ENCODE measurements at places on chromosomes 7 and 10.

- no peak for DNase-seq
Observed at GRCh38 chr7:157238087-157238486, 98.7 kb upstream of the DNAJB6 start.

- no peak for DNase-seq
Observed at GRCh38 chr10:103840740-103841070, 14.7 kb downstream of the SH3PXD2A start.

- no peak for DNase-seq
Observed at GRCh38 chr10:113000442-113000841, 50.4 kb downstream of the TCF7L2 start.

DNA sequence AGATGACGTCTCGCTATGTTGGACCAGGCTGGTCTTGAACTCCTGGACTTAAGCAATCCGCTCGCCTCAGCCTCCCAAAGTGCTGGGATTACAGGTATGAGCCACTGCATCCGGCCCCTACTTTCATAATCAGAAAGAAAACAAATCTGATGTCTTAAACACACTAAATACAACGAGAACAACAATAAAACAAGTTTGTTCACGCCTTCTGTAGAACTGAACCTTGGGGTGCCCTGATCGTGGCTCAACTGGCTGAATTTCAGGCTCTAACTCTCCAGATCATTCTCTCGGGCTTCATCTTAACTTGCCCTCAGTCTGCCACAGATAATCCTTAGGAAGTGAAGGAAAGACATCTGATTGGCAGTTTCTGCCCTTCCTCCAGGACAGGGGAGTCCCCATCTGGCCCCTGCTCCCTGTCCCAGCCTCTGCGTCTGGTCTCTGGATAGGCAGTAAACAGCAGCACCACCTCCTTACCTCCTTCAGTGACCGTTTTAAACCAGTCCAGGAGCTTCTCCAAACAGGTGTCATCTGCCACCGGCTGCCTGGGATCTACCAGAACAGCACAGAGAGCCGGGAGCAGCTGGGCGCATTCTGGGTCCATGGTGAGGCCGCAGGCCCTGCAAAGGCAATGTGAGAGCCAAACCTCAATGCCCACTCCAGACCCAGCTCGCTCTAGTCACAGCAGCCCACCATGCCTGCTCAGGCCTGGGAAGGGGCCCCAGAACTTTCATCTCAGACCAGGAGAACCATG lies 1.3 kb downstream of the BRAT1 start:
- DNase-seq: no peak

- no peak for DNase-seq
Observed at GRCh38 chr7:39069031-39069430, 91.3 kb downstream of the POU6F2 start.

GRCh38 chr7:34406848-34407530 lies 251.0 kb upstream of the NPSR1 start:
- DNase-seq: no peak

- no peak for DNase-seq
Observed at GRCh38 chr10:91513598-91514424, 103.7 kb downstream of the HECTD2 start.

DNA sequence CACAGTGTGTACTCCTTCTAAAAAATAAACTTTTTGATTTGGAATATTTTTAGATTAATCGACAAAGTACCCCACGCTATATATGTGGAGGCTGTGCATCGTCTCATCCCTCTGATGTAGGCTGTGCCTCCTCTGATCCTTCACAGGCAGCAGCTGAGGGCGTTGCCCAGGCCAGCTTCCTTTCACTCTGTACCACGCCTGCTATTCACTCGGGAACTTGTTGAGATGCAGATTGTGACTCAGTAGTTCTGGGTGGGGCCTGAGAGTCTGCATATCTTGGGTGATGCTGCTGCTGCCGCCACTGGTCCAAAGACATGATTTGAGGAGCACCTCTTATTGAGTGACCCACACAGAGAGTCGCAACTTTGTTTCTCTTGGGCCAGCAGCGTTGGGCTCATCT lies 7.9 kb upstream of the C10orf120 start:
- no peak for DNase-seq

DNA sequence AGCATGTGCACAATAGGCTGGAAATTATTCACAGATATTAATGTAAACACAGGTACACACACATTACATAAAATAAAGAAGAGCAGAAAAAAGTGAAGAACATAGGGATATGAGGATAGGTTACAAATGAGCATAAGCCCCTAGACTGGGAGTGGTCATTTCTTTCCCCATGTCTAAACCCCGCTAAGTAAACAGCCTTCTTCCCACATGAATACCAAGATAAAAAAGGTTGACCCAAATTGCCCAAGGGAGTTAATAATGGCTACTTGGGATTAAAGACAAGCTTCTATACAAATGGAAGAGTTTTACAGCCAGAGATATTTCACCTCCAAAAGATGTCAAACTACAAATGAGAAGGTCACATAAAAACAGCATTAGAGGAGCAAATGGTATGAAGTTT lies 527.1 kb upstream of the CELF2 start:
- DNase-seq: no peak

- DNase-seq: no peak
Observed at GRCh38 chr10:11450427-11450826, 161.0 kb downstream of the USP6NL start.

DNA sequence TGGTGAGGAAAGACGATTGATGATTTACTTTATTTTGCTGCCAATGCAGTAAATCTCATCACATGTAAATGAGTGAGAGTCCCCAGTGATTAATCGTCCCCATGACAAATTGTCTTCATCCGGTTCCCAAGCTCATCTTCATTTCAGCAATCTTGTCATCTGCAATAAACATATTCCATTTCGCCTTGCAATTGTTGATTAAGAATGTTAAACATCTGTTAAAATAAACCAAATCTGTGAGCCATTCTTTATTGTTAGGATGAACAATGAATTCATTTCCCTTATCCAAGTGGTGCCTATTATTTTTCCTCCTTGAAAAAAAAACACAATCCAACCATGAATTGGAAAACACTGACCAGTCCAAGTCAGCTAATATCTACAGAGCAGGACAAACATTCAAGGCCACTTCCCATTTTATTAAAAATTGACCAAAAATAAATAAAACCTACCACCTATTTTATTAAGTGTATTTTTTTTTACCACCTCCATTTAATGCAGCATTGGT lies 36.5 kb downstream of the NPS start:
- no peak for DNase-seq

DNA sequence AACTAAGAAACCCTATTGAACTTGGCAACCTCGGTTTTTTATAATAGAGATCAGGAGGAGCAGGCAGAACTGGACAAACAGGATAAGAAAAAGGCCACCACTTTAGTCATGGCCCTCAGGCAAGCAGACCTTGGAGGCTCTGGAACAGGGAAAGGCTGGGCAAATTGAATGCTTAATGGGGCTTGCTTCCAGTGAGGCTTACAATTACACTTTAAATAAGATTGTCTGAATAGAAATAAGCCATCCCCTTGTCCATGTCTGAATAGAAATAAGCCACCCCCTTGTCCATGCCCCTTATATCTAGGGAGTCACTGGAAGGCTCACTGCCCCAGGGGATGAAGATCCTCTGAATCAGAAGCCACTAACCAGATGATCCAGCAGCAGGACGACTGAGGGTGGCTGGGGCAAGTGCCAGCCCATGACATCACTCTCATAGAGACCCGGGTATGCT lies 40.6 kb downstream of the AKR1B15 start:
- DNase-seq: no peak

GRCh38 chr7:94605031-94605430 lies 50.9 kb downstream of the SGCE start:
- no peak for DNase-seq

- DNase-seq: no peak
Observed at GRCh38 chr10:26506736-26507135, 68.6 kb downstream of the APBB1IP start.

GRCh38 chr10:94639902-94640301 lies 43.6 kb upstream of the CYP2C18 start:
- no peak for DNase-seq

GRCh38 chr7:37216156-37216852 lies 232.4 kb downstream of the ELMO1 start:
- no peak for DNase-seq

DNA sequence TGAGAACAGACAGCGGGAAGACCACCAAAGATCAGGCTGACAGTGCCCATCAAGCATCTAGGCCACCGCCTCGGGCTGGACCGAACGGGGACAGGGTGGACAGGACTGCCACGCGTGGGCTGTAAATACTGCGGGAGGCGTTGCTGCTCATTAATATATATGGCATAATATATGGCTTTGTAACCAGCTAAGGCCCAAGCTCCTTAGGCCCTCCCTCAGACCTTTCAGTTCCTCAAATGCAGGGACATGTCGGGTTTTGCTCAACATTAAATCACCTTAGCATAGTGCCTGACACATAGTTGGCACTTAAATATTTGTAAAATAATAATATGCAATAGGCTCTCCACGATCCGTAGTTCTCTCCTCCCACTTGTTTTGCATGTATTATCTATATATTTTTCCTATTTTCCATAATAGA lies 402 bp upstream of the TMEM168 start:
- DNase-seq: no peak

DNA sequence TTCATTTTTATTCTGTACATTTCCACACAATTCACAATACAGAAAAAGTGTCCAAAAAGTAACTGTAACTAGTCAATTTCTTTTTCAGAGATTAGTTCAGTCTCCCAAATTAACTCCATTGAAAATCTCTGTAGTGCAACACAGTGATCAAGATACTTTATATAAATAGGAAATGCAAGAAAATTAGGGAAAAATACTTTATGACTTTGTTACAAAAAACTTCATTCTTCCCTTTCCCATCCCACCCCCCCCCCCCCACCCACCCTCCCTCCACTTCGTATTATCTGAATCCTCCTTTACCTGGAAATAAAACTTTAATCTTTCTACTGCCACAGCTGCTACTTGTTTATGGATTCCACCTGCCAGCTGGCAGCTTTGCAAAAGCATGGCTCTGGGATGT lies 37.5 kb upstream of the PTN start:
- DNase-seq: no peak

DNA sequence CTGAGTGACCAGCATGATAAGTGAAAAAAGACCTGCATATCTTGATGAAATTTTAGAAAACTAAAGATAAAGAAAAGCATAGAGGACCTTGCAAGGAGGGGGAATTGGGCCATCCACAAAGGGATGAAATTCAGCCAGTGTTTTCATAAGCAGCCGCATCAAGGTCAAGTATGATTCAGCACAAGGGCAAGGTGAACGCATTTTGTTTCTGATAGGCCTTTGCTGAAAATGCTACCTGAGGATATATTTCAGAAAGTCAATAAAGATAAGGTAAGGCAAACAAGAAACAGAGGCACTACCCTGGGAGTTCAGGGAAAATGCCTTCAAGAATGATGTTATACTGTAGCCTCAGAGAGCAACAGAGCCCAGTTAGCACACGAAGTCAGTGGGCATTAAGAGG lies 55.0 kb upstream of the SHH start:
- no peak for DNase-seq

GRCh38 chr10:12728494-12728893 lies 273.0 kb downstream of the CCDC3 start:
- no peak for DNase-seq

GRCh38 chr10:12027539-12027938 lies 15.1 kb downstream of the UPF2 start:
- no peak for DNase-seq

Data from HFF-Myc (cell line).